ENCODE measurements at places on chromosomes 3 and 15.

GRCh38 chr3:156873906-156874305 is 47.8 kb downstream of the LEKR1 start:
- no peak for DNase-seq

- DNase-seq = no peak
These were observed 26.4 kb upstream of the APEH start for GRCh38 chr3:49647741-49648140.

DNA sequence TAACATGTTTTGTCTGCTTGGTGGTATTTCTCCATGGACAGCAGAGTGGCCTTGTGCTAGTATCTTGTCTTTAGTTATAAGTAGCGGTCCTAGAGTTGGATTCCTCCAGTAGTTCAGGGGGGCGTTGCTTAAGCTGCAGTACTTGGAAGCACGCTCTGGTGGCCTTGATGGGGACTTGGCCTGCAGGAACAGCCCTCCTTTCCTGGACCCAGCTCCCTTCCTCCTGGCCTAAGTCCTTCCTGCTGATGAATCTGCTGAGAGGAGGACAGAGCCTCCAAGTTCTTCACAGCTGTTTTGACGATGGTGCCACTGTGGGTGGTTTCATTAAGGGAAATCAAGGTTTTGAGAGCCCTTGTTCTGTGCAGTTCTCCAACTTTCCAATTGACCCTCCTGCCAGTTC is 38.6 kb upstream of the SEC22A start:
- DNase-seq = no peak

- DNase-seq = no peak
These were observed 9.9 kb upstream of the BRPF1 start for GRCh38 chr3:9721700-9722060.

DNA sequence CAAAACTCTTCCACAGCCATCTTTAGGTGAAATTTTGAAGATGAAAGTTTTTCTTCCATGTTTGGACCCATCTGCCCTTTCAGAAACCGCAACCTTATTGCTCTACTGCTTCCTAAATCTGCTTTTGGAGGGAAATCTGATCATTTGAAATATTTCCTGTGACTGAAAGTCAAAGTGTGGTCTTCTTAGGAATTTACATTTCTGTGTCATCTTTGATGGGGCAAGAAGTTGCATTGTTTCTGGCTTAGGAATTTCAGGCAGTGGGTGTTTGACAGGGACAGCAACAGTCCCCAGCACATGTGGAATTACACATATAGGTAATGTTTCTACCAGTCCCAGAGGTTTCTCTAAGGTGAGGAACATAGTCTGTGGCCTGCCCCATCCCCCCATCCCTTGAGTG is 5.3 kb upstream of the TYRO3 start:
- no peak for DNase-seq

DNA sequence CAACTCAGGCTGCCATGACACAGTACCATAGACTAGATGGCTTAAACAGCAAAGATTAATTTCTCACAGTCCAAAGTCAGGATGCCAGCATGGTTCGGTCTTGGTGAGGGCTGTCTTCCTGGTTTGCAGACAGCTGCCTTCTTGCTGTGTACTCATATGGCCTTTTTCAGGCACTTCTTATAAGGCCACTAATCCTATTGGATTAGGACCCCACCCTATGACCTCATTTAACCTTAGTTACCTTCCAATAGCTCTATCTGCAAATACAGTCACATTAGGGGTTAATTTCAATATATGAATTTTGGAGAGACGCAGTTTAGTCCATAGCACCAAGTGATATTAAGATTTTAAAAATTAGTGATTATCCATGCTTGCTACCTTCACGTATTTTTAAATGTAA is 297.8 kb downstream of the WDR72 start:
- no peak for DNase-seq

GRCh38 chr3:49780080-49780974 is 6.0 kb downstream of the IP6K1 start:
- DNase-seq = no peak

- no peak for DNase-seq
These were observed 102.8 kb downstream of the XXYLT1 start for GRCh38 chr3:195168009-195168762.

DNA sequence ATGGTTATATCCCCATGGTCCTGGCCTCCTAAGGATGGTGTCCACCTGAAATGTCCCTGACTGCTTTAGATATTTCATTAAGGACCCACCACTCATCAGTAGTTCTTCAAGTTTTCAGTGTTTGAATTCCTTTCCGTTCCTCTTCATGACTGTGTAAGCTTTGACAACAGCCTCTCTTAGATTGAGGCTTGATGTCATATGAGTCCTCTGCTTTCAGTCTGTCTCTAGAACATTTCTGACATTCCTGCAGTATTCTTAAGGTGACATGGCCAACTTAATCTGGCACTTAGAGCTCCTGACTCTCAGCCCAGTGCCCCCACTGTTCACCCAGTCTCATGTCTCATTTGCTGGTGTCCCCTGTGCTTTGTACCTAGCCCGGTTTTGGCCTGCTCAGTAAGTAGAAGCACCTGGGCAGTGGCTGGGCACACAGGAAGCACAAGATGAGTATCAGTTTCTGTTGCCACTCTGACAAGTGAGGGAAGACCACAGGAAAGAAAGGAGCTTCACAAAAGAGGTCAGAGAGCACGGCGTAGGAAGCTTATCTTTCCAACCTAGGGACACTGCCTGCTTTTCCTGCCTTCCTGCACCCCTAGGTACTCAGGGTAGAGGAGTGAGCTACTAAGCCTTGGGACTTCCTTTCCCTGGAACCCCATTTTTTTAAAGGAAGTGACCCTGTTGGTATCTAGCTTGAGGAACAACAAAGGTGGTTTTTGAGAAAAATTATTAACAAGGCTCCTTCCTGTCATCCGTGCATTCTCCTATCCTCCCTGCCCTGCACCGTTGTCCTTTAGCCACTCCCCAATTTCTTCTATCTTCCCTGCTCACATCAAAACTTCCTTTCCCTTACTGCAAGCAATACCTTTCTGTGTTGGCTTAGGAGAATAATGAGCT is 103.1 kb downstream of the KLHL25 start:
- DNase-seq = no peak

GRCh38 chr3:126355777-126356372 is 1.3 kb downstream of the KLF15 start:
- DNase-seq = no peak
